ENCODE measurements at places on chromosomes 5 and 9. TPM values are rescaled to one million over a fixed set of nuclear protein-coding genes. Genes with fewer than 3 reads are reported as not detected.

The WDR31 gene
- polyA plus RNA-seq = 0.19 TPM

- DNase-seq = no peak
Measured at GRCh38 chr9:85067792-85068191, 398.3 kb downstream of the NTRK2 start.

- DNase-seq = peak; percentile 34
Measured at GRCh38 chr5:174311531-174312269, 266.2 kb downstream of the NSG2 start.

GRCh38 chr5:62030326-62030725 lies 275.7 kb upstream of the KIF2A start:
- no peak for DNase-seq

The ABLIM3 gene
- polyA plus RNA-seq = 71.1 TPM

GRCh38 chr5:138186002-138186447 lies 7.1 kb downstream of the KIF20A start:
- DNase-seq = no peak

- DNase-seq = no peak
Measured at GRCh38 chr9:89398621-89399020, 80.3 kb downstream of the SECISBP2 start.

The FOXD4L3 gene
- not detected for polyA plus RNA-seq

The FBP2 gene
- polyA plus RNA-seq = not detected

The NXNL2 gene
- polyA plus RNA-seq = 6.4 TPM

DNA sequence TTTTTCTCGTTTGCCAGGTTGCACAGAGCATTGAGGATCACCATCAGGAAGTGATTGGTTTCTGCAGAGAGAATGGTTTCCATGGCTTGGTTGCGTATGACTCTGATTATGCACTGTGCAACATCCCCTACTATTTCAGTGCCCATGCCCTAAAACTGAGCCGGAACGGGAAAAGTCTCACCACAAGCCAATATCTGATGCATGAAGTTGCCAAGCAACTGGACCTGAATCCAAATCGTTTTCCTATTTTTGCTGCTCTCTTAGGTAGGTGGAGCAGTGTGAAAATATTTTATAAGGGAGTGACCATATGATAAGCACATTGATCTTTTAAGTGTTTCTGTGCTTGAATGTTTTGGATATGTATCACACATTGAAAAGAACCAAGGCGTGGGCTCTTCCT lies 17.7 kb upstream of the FAM120AOS start:
- DNase-seq = no peak

GRCh38 chr9:82543726-82544125 lies 519.2 kb downstream of the RASEF start:
- no peak for DNase-seq

- peak; percentile 4 for DNase-seq
Measured at GRCh38 chr9:124480621-124480981, 26.6 kb downstream of the NR5A1 start.

DNA sequence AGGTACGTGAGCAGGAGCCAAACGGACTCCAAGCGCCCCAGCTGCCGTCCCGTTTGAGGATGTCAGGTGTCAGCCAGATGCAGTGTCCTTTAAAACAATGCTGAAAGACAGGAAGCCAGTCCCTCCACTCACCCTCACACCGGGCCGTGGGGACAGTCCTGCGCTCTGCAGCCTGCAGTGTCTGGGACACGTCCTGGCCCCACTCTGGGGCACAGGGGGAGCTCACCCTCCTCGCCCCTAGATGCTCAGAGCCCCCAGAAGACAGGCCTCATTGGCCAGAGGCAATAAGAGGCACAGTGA lies 79.7 kb downstream of the ZNF354C start:
- DNase-seq = no peak

The ROR2 gene
- polyA plus RNA-seq = 3.5 TPM

GRCh38 chr5:169343766-169344165 lies 42.8 kb upstream of the SLIT3 start:
- no peak for DNase-seq

DNA sequence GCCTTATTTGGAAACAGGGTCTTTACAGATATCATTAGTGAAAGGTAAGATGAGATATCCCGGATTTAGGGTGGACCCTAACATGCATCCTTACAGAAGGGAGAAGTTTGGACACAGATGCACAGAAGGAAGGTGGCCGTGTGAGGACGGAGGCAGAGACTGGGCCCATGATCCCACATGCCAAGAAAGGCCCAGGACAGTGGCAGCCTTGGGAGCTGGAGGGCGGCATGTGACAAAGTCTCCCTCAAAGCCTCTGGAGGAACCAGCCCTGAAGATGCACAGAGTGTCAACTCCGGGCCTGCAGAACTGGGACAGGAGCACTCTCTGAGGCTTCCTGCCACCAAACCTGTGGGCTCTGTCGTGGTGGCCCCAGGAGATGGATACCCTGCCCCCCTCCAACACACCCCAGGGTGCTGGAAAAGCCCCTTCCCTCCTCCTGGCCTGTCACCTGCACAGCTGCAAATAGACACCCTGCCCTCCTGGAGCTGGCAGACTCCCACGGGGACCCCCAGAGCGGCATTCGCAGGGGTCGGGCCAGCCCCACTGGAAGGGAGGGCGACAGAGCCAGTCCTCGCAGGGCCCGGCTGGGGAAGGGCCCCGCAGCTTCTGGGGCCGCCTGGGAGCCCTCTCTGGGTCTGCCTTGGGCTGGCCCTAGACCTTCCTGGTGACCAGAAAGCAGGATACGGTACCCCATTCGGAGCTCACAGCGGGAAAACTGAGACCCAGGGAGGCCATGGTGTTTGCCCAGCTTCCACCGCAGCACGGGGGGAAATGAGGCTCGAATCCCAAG lies 7.9 kb downstream of the NACC2 start:
- DNase-seq = no peak

The LCN15 gene
- polyA plus RNA-seq = not detected

- DNase-seq = no peak
Measured at GRCh38 chr5:137605411-137605810, 106.3 kb upstream of the SPOCK1 start.

GRCh38 chr9:120474591-120475243 lies 105.2 kb downstream of the CDK5RAP2 start:
- DNase-seq = peak; percentile 22

GRCh38 chr5:132799392-132799791 lies 13.7 kb upstream of the SOWAHA start:
- DNase-seq = no peak

DNA sequence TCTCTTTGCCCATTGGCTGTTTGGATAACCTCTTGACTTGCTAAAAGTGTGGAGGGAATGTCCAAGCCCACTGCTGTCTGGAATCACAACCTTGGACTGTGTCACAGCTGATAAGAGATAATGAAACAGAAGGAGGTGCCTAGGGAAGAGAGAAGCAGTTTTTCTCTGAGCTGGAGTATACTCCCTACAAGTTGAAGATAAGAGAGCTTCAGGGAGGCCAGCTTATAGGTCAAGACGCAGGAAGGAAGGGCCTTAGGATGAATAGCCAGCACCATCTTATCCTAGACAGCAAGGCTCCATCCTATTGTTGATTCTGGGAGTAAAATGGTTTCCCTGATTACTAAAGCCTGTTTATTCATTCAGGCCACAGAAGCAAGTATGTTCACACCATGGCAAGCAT lies 244.7 kb downstream of the NPR3 start:
- DNase-seq = no peak

The SURF1 gene
- polyA plus RNA-seq = 24.5 TPM

GRCh38 chr5:154288145-154288544 lies 97.6 kb downstream of the GALNT10 start:
- DNase-seq = peak; percentile 72

GRCh38 chr5:8953016-8953415 lies 592.9 kb downstream of the SEMA5A start:
- no peak for DNase-seq

DNA sequence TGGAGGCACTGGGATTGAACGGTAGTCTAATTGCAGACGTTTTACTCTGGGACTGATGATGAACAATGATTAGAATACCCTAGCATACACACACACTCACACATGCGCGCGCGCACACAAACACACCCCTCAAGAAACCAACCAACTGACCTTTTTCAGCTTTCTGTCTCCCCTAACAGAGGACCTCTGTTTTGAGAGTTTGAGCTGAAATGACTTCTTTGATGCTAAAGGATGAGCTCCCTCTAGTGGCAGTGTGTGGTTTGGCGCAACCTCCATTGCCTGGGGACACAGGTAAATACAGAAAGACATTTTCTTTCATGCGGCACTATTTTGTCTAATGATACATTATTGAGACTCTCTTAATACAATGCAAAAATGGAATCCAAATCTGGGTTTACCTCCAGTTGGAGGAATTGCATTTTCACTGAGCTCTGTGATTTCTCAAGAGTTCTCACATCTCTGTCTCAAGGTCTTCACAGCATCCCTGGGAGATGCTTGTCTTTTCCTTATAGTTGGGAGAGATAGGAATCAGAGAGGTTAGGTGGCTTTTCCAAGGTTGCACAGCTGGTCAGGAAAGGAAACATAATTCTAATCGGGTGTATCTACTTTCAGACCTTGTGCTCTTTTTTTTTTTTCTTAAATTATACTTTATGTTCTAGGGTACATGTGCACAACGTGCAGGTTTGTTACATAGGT lies 187.5 kb downstream of the TMEM38B start:
- DNase-seq = peak; percentile 53

The SPZ1 gene
- not detected for polyA plus RNA-seq

The UBAC1 gene
- polyA plus RNA-seq = 33.9 TPM

DNA sequence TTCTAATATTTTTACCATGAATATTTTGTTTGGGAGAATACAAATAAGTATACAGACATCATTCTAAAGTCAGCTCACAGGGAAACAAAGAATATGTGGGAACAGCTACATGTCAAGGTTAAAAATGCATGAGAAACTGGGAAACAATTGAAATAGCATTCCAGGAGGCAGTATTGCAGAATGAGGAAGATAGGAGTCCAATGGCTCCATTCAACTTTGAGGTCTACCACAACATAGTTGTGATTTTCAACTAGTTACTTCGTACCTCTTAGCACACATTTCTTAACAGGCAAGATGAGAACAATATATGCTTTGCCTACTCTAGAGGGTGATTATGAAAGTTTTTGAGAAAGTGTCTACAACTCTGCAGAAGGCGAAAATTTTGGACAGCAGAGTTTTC lies 35.2 kb upstream of the CAST start:
- peak; percentile 90 for DNase-seq

The MLANA gene
- not detected for polyA plus RNA-seq

- no peak for DNase-seq
Measured at GRCh38 chr5:124948062-124948753, 201.8 kb upstream of the ZNF608 start.

GRCh38 chr5:1651971-1652872 lies 128.5 kb upstream of the LPCAT1 start:
- DNase-seq = no peak

The FBP1 gene
- not detected for polyA plus RNA-seq

DNA sequence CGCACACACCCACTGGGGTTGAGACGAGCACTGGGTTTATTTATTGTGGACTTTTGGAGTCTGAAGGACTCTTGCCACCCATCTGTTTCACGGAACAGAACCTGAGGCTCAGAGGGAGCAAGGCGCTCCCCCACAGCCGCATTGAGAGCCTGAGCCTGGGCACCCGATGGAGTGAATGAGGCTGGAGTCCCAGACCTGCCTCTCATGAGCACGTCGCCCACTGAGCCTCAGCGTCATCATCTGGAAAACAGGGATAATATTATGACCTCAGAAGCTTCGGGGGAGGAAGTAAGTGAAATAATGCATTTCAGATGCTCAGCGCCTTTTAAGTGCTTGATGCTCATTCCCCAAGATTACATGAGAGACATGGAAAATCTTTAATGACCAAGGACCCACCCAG lies 5.5 kb downstream of the NEK6 start:
- no peak for DNase-seq

DNA sequence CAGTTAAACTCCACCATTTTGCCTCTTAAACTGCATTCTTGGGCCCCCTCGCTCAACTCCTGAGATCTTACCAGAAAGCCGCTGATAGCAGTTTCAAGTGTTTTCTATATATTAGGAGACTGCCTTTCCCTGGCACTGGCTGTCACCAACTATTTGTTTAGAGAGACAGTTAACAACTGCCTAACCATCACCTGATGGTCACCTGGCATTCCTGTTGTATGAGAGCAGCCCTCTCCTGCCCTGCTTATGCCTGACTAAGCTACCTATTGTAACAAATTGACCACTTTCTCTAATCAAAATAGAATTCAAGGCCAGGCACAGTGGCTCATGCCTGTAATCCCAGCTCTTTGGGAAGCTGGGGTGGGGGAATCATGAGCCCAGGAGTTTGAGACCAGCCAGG lies 28.0 kb upstream of the SIL1 start:
- DNase-seq = no peak

- no peak for DNase-seq
Measured at GRCh38 chr9:5449521-5450358, 602 bp upstream of the CD274 start.

The C9orf43 gene
- polyA plus RNA-seq = 0.24 TPM

Measured in IMR-90 (cell line).